Panc1 (cell line): ENCODE measurements at places on chromosomes 12 and 14. TPM values are rescaled to one million over a fixed set of nuclear protein-coding genes. Genes with fewer than 3 reads are reported as not detected.

The CCDC177 gene
- not detected for total RNA-seq

The MGAT4C gene
- not detected for total RNA-seq

The ZC2HC1C gene
- total RNA-seq = 5.2 TPM

The FLVCR2 gene
- total RNA-seq = 9.7 TPM

The SPX gene
- 0.13 TPM for total RNA-seq

The EPYC gene
- total RNA-seq = not detected

The LBHD2 gene
- not detected for total RNA-seq

The TMEM179 gene
- 3.4 TPM for total RNA-seq

The KRT6C gene
- total RNA-seq = not detected

The KLHL33 gene
- total RNA-seq = not detected

The SPIC gene
- not detected for total RNA-seq

The CD27 gene
- 0.23 TPM for total RNA-seq

The MBIP gene
- total RNA-seq = 9.8 TPM

The DUSP16 gene
- total RNA-seq = 12.9 TPM
